ENCODE measurements at places on chromosomes 1 and 21.

GRCh38 chr21:35226968-35227744 lies 178.1 kb upstream of the RUNX1 start:
- peak; percentile 70 for DNase-seq

DNA sequence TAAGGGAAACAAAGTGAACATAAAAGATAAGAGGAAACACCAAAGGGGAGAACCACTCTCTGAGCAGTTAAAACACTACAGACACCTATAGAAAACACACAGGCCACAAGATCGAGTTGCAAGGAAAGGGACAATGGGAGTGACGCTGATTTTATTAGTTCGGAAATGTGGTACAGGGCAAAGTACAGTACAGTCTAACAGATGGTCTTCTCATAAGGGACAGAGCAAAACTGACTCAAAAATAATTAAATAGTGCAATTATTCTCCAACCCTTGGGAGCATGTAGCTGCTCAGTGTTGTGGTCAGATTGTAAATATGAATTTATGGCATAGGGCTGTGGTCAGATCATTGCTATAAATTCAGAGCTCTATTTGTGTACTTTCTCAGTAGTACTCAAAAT lies 352.0 kb downstream of the USH2A start:
- DNase-seq: no peak

- no peak for DNase-seq
Observed at GRCh38 chr1:82086739-82087138, 286.0 kb downstream of the ADGRL2 start.

DNA sequence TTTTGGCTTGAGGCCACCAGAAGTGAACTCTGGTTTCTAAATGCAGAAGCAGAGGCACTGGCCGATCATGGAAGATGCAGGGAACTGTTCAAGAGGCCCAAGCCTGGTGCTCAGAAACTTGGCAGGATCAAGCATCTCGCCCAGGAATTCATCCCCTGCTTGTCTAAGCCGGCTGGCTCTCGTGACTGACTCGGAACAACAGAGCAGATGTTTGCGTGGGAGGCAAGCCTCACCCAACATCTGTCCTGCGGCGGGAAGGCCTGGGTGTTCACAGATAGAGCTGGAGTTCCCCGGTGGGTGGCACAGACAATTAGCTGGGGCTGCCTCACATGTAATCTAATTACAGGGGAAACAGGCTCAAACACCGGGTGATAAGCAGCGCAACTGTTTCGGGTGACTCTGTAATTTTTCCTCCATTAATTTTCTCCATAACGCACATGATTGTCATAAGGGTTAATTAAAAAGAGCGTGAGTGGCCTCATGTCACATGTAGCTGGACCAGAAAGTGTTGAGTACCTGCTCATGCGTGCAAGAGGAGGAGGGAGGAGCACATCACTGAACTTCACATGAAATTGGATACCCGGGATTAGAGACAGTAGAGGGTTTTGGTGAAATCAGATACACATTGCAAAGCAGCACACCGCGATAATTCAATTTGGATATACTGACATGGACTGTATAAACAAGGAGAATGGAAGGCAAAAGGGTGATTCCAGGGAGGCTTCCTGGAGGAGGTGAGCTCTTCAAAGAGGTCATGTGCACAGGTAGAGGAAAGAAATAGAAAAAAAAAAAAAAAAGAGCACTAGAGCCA lies 180.0 kb downstream of the ETS2 start:
- DNase-seq: no peak

DNA sequence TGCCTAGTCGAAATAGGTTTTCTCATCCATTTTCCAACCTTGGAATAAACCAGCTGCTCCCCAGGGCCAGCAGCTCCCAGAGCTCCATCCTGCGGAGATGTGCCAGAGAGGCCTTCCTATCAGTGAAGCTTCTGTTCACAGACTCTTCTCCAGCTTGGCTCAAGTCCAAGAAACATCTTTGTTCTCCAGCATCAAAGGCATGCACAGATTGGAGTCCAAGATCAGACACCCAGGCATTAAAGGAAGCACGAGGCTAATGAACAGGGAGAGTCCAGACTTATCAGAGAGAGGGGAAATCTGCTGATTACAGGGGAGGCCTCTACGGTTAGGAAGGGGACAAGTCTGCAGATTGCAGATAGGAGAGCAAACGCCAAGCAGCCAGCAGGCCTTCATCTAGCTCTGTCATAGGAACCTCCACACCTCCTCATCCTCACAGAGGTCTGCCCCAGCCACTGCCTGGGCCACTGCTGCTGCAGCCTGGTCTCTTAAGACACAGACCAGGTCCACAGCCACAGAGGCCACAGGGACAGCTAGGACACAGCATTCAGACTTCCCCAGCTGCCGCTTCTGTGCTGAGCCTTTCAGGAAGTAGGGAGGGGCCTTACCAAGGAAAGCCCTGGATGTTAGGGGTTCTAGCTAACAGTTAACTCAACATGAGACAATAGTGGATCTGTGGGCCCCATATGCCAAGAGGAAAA lies 3.4 kb downstream of the PRR9 start:
- DNase-seq: no peak

- no peak for DNase-seq
Observed at GRCh38 chr1:89980605-89981004, 14.3 kb upstream of the ZNF326 start.

GRCh38 chr1:103459346-103459745 lies 66.2 kb upstream of the RNPC3 start:
- DNase-seq: no peak

GRCh38 chr1:42379794-42380585 lies 602 bp upstream of the RIMKLA start:
- DNase-seq: no peak

- no peak for DNase-seq
Observed at GRCh38 chr1:80251591-80251990, 1245.1 kb upstream of the ADGRL4 start.

GRCh38 chr1:66539491-66539890 lies 5.5 kb downstream of the SGIP1 start:
- DNase-seq: no peak

DNA sequence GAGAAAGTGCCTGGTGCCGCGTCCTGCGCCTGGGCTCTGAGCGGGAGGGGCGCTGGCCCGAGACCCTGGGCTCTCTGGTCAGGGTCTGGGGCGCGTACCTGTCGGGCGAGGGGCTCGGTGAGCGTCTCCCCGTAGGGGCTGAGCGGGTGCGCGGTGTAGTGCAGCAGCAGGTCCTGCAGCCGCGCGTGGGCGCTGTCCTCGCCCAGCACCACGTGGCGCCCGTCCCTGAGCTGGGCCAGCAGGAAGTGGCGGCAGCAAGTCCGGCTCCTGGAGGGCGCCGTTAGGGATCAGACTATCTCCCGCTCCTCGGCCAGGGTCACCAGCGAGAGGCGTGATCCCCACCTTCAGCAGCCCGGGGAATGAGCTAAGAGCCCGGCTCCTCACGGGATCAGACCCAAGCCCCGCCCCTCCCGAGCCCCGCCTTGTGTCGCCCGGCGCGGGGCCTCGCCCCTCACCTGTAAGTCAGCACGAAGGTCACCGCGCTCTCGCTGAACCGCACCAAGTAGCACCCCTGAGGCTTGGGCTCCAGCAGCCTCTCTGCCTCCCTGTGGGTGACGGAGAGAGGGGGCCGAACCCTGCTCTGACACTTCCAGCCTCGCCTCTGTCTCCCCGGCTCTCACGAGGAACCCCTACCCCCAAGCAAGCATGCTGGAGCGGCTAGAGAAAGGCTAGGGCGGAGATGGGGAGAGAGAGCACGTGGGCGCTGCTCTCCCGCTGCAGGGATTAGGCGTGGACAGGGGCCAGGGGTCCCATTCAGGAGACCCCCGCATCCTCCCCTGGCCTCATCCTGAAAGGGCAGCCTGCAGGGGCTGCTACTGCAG lies 2.7 kb downstream of the SH2D2A start:
- peak; percentile 68 for DNase-seq

- no peak for DNase-seq
Observed at GRCh38 chr1:78491451-78492071, 787 bp downstream of the PTGFR start.

- no peak for DNase-seq
Observed at GRCh38 chr1:175419684-175420517, 227.3 kb upstream of the KIAA0040 start.

GRCh38 chr1:32811265-32811664 lies 5.9 kb downstream of the YARS1 start:
- DNase-seq: no peak

- no peak for DNase-seq
Observed at GRCh38 chr1:44024903-44025525, 6.2 kb downstream of the SLC6A9 start.

- peak; percentile 60 for DNase-seq
Observed at GRCh38 chr1:26826261-26827105, at the start of gene ZDHHC18. TSS of gene ZDHHC18 (plus strand) at chr1:26826688. CDS start at chr1:26826805, 117 bp downstream.

GRCh38 chr1:41025979-41026819 lies 4.7 kb upstream of the SLFNL1 start:
- DNase-seq: no peak

- no peak for DNase-seq
Observed at GRCh38 chr1:155003766-155004351, 1.3 kb downstream of the ZBTB7B start.

DNA sequence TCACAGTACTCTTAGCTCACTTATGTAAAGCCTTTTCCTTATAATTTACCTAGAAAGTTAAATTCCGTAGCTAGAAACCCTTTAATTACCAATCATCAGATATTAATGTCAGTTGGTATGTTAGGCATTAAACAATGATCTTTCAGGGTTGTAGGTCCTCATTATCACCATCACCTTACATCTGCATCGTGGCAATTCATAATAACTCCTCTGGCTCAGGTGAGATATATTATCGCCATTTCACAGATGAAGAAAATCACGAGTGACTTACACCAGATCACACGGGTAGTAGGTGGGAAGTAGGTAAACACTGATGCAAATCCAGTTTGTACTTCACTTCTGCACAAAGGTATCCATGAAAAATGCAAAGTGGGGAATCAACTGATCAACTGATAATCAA lies 639 bp downstream of the NUP133 start:
- no peak for DNase-seq

DNA sequence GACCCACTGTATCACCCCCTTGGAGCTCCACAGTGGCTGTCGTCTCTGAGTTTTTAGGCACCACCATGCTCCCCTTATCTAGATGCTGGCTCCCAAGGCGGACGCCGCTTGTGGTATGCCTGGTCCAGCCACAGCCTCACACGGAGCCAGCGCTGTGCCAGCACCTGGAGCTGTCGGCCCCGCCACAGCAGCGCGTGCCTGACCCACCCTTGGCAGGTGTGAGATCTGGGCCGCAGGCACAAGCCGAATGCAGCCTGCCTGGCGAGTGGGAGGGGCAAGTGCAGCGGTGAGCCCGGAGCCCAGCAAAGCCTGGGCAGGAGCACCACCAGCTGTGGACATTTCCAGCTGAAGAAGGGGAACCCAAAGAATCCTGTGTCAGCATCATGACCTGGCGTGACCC lies 91.9 kb upstream of the BACE2 start:
- no peak for DNase-seq

DNA sequence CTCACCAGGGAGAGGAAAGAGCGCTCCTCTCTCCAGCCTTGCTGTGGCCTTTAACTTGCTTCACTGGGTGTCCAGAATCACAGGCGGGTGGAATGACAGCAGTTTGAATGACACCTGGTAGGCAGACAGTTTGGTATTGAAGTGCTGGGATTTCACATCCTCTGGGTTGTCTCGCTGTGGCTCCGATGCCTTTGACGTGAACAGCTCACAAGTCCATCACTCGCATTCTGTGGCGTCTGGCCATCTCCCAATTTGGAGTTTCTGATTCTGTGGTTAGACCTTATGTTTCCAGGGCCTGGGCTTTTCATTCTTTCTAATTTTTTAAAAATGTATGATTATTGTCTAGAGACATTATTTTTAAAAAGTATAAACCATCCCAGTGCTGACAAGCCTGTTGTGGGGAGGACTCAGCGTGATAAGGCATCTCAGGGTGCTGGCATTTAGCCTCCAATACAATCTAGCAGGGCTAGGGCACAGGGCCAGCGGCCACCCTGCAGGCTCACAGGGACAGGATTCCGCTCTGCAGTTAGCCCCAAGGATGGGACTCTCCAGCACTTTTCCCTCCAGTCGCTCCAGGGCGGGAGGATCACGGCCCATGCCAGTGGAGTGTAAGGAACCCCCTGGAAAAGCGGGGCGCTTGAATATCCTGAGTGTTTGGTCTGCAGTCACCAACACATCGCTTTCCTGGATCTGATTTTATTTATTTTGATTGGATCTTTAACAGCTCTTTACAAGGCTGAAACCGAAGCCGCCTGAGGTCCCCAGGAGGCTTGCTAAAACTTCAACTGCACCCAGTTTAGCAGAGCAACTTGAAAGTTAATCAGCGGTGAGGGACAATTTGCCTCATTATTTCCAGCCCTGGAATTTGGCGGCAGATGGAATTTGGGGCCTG lies 178.3 kb downstream of the TRABD2B start:
- DNase-seq: no peak

DNA sequence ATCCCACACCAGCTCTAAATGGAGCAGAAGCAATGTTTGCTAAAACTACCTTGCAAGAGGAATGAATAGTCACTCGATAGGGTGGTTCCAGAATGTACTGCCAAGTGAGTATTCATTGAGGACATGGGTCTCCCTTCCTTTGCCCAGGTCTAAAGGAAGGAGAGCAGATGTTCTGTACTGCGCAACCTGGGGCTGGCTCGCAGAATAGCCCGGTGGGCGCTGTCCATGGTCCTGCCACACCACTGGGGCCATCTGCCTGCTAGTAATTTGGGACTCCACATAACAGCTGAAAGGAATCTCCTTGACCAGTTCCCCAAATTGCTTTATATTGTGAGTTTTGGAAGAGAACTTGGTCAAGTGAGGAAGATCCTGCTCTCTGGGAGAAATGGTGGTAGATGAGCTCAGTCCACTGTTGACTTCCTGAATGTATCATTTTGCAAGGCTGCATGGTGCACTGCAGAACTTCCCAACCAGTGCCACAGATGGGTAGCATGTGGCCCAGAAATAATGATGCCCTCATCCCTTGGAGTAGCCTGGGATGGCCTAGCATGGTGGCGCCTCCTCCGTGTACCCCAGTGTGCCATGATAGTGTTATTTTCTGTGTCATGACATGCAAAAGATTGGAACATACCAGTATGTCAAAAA lies 5.7 kb downstream of the SLC6A17 start:
- DNase-seq: peak; percentile 13

DNA sequence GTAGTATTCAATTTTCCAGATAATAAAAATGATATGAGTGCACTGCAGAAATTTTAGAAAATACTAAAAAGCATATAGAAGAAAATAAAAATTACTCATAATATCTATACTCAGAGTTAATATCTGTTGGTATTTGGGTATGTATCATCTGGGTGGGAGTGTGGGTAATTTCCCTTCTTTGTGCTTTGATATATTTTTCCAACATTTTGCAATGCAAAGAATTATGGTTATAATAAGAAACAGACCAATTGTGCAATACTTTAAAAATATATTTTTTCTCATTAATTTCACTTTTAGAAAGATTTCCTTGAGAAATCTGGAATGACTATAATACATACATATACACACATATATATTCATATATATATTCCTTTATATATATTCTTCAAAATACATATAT lies 665.7 kb downstream of the ADGRL2 start:
- no peak for DNase-seq

- no peak for DNase-seq
Observed at GRCh38 chr1:43344267-43344850, 6.7 kb downstream of the MPL start.

GRCh38 chr1:240385985-240386978 lies 225.7 kb downstream of the GREM2 start:
- no peak for DNase-seq
